SW 1271 (cell line): ENCODE measurements at places on chromosomes 7 and 10.

DNA sequence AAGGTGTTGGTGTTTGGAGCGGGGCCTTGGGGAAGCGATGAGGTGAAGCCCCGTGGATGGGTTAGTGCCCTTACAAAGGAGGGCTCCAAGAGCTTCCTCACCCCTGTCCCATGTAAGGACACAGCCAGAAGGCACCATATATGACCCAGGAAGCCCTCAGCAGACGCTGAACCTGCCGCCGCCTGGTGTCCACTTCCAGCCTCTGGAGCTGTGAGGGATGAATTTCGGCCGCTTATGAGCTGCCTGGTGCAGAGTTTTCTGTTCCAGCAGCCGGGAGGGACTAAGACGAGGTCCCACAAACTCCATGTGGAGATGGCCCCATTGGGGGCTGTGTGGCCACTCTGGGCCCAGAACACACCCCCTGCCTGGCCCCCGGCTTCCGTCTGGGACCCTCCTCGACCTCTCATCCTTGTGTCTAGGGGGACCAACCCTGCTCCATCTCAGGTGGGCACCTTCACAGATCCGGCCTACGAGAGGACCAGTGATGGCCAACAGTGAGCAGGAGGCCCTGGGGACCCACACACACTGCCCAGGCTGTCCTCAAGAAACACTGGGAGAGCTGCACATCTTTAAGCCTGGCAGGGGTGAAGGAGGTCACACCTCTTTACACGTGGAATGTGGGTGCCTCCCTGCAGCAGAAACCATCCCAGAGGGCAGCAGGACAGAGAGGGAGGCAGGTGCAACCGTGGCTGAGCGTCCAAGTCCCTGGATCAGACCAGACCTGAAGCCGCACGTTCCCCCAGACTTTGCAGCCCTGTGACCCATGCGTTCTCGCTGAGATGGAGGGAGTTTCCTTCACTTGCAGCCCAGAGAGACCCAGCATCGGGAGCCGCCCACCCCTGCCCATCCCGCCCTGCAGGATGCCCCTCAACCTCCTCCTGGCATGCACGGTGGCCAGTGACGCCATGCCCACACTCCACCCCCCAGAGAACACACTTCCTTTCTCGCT lies 96.1 kb downstream of the PDGFA start:
- DNase-seq, result no peak

GRCh38 chr7:35035511-35035961 lies 1.7 kb downstream of the DPY19L1 start:
- DNase-seq, result no peak

- no peak for DNase-seq
Observed at GRCh38 chr10:77228559-77228958, 409.0 kb downstream of the KCNMA1 start.

GRCh38 chr7:103637726-103638125 lies 191.7 kb upstream of the SLC26A5 start:
- DNase-seq, result no peak

DNA sequence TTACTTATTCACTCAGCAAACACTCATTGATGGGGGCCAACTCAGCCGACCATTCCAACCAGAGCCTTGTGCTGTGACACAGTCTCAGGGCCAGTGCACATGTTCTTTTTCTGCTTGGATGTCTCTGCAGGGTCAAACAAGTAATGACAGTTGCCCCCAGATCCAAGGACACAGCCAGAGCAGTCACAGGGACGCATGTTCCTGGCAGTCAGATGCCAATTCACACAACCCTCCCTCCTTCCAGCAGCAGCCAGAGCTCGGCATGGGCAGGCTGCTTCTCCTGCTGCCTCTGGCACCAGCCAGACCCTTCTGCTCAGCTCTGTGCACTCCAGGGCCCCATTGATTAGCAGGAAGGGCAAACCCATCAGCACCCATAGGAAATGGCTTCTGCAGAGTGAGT lies 20.3 kb downstream of the DRGX start:
- no peak for DNase-seq

GRCh38 chr7:25615003-25615402 lies 386.7 kb upstream of the NPVF start:
- no peak for DNase-seq

- DNase-seq, result no peak
Observed at GRCh38 chr7:148997497-148997896, 30.8 kb downstream of the PDIA4 start.
